NCI-H1092 treated with DMSO at 0.1 percent for 48 hours (cell line): ENCODE measurements at places on chromosomes 3 and 15.
A peak's percentile ranks its signal among the peaks of the same experiment; 100 is the strongest.

DNA sequence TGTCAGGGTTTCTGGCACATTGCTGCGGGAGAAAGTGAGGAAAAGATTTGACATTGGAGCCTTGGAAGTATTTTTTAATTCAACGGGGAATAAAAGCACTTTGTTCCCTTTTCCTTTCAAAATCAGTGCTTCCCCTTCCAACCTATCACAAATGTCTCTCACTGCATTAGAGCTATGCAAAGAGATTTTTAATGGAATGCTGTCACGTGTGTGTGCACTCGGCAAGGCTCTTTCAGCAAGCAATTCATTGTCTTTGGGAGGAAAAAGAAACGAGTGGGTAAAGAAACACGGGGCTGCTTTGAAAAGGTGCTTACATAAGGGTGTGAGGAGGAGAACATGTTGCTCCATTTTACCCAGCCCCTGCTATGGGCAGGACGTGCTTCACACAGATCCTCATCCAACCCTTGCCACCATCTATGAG, 490.4 kb upstream of the PROK2 start:
- no peak for DNase-seq

- no peak for DNase-seq
These were observed 148.0 kb downstream of the TPRA1 start for GRCh38 chr3:127442506-127442905.

DNA sequence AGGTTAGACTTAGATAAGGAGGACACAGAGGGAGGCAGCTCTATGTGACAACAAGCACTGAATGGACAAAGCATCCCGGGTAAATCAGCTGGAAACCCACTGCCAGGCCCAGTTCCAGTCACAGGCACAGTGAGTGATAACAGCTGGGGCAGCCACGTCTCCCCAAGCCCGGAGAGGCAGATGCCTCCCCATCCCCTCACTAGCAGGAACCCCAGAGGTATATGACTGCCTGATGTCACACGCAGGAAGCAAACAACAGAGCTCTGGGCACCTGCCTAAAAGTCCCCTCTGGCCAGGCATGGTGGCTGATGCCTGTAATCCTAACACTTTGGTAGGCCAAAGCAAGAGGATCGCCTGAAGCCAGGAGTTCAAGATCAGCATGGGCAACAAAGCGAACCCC, 18.2 kb downstream of the C15orf62 start:
- DNase-seq: no peak

DNA sequence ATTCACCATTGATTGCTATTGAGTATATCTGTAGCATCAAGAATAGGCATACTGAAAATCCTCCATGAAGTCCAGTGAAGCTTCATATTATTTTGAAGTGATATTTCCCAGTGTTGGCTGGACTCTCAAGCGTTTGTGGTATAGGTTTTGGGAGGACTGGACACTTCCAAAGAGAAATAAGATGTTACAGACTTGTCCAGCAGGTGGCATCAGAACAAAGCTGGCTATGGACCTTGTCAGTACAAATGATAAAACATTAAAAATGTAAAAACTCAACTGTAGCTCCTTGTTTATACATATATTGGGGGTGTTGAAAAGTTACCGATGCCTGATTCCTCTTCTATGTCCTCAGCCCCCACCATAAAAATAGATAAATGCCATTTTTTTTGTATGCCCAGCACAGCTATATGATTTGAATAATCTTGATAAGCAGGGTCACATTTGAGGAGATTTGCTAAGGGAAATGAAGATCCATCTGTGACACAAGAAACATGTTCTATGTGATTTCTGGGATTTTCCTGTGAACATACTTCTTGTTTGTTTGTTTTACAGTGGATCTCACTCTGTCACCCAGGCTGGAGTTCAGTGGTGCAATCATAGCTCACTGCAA, 54.5 kb upstream of the GOLGA6B start:
- peak; percentile 4 for DNase-seq

GRCh38 chr3:45654397-45654944, 34.7 kb upstream of the SACM1L start:
- no peak for DNase-seq

DNA sequence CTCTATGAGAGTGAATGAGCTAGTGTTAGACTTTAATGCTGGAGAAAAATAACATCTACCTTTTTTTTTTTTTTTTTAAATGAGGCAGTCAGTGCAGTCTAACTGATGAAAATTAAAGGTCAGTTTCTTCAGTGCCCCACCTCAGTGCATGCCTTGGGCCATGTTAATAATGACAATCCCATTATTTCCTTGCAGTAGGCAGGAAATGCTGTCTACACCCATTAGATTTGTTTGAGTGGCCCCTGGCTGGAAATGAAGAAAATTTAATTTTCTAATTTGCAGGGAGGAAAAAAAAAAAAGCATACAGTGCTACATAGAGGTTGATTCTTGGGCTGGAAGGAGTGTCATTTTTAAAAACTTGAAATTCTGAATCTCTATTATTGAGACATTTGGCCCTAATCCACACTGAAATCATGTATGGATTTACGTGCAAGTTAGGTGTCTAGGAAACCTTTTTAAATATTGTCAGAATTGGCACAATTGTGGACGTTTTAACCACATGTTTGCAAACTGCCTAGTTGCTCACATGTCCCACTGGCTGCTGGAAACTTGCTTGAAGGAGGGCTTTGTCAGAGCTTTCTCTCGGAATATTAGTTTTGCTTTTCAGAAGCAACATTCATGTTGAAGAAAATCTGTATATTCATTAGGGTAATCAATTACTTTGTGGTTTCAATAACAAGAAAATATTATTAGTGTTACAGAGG, 18.4 kb downstream of the FNDC3B start:
- no peak for DNase-seq

GRCh38 chr3:17995769-17996168, 253.3 kb upstream of the TBC1D5 start:
- no peak for DNase-seq

- DNase-seq: no peak
These were observed 20.3 kb upstream of the RAB6B start for GRCh38 chr3:133915685-133916658.

GRCh38 chr3:133821767-133822638, 16.4 kb downstream of the SRPRB start:
- no peak for DNase-seq

- DNase-seq: no peak
These were observed 1.9 kb downstream of the ZNF80 start for GRCh38 chr3:114235431-114235830.

GRCh38 chr3:53337167-53337940, 10.0 kb downstream of the DCP1A start:
- DNase-seq: no peak

- no peak for DNase-seq
These were observed 100.4 kb upstream of the NR2E3 start for GRCh38 chr15:71709808-71710418.

DNA sequence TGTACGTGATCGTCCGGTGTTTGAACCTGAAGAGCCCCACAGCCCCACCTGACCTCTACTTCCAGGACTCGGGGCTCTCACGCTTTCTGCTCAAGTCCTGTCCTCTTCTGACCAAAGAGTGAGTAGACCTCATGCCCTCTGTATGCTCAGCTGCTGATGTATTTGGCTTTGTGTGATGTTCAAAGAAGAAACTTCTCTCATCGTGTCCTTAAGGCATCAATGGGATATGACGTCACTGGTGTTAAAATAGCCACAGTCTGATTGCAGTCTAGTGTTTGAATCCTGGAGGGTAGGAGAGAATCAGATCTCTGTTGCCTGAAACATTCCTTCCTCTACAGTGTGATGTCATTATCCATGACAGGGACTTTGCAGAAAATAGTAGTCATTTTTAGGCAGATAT, 28.1 kb downstream of the ABHD2 start:
- DNase-seq: peak; percentile 27

DNA sequence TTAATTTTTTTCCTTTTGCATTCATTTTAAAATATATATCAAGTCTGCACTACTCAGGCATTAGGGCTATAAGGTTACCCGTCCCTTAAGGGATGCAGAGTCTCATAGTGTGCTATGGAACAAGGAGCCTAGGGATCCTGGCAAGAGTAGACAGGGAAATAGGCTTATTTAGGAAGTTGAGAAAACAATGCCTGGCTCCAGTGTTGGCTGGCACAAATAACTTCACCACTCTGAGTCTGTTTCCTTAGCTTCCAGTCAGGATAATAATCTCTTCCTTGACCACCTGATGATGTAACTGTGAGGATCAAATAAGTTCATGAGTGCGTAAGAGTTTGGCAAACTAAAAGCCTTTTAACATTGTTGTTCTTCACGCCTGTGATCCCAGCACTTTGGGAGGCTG, 540.8 kb upstream of the IL12A start:
- no peak for DNase-seq

GRCh38 chr3:182212479-182213076, 500.9 kb downstream of the SOX2 start:
- peak; percentile 37 for DNase-seq

DNA sequence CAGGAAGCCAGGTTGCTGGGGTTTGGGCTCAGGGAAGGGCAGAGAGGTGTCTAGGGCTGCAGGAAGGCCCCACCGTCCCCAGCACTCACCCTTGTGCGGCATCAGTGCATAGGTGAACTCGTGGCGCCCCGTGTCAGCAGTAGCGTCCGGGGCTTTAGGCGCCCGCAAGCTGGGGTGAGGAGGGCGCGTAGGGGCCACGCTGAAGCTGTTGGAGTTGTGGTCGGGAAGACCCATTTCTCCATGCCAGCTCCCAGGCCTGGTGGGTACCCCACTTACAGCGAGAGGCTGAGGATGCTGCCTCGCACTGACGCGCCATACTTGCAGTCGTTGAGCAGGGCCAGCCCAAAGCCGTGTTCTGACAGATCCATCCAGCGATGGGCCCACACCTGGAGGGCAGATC, 9.7 kb downstream of the NEIL1 start:
- no peak for DNase-seq

DNA sequence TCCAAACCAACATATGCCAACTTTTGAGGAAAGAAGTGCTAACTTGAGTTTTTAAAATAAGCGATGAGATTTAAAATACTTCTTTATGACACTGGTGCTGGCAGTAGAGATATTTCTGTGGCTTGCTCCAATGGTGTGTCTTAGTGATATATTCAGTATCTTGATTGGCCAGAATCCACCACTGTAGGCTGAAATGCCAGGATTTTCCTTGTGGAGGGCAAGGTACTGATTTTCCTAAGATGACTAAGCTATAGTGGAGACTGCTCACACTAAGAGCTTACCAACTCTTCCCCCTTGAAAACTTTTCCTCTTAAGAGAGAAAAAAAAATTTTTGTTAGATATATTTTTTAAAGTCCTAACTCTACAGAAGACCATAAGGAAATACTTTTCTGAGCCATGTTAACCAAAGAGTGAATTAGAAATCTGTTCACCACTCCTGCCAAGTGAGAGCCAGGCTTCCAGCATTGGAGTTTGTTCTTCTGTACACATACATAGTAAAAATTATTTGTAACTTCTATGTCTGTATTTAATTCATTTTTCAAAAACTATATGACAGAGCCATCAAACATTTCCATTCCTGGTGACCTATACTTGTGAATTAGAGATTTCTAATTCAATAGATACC, 109.1 kb downstream of the PPP2R3A start:
- no peak for DNase-seq

- DNase-seq: no peak
These were observed 47.5 kb downstream of the PRTG start for GRCh38 chr15:55695432-55695831.

- no peak for DNase-seq
These were observed 216.1 kb downstream of the MTHFS start for GRCh38 chr15:79680720-79681119.

DNA sequence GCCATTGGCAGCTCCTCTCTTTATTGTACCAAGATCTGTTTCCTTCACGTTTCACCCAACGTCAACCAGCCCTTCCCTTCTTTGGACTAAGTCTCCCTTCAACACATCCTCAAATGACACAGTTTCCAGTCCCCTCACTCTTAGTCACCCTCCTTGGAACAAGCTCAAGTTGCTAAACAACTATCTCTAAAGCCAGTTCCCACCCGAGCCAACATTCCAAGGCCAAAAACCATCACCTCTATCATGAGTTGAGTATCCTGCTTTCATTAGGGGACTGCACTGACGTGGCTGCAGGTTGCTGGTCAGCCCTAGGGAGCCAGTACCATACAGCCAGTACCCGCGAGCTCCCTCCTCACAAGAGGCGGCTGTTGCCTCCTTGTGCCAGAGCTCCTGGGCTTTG, 73.8 kb downstream of the LIPC start:
- no peak for DNase-seq

DNA sequence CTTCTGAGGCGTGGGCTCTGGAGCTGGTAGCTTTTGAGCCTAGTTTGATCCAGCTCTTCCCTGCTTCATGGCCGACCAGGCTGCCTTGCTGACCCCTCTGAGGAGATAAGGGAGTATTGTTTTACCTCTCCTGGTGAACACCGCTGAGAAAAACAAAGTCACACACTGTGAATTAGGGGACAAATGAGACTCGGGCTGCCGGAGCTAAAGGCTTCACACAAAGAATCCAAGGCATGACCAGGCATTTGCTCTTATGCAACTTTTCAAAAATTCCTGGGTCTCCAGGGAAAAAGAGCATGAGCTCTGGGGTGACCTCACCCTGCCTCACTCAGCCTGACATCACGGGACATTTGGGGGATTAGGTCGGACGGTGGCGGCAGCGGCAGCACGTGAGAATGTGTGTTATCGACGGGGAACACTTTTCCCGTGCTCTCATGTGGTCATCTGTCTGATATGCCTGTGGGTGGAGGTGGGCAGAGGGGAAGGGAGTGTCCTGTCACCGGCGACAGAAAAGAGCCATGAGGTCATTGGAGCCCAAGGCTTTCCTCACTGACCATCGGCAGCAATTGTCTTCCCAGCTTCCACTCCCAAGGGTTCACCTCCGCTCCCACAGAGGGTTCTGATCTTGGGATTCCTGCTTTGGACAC, 61.0 kb downstream of the TMEM44 start:
- no peak for DNase-seq

DNA sequence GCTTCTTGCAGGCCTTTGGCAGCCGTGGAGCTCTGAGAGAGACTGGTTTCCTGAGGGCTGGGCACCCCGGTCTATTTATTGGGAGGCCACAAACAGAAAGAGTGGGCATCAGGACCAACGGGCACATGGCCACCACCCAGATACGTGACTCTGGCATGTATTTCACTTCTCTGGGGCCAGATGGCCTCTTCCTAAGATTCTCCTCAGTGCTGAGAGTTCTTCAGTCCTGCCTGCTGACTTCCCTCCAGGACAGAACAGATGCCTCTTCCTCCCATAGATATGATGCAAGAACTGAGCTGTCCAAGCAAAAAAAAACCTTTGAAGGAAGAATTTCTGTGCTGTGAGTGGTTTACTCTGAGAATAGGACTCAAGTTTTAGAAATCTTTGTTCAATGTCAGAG, 107.7 kb downstream of the IGF2BP2 start:
- DNase-seq: no peak

- no peak for DNase-seq
These were observed 23.2 kb downstream of the CTNNB1 start for GRCh38 chr3:41222501-41222900.

- no peak for DNase-seq
These were observed 237.5 kb downstream of the ZPLD1 start for GRCh38 chr3:102672305-102672704.

GRCh38 chr15:90603893-90604292, 74.2 kb downstream of the CRTC3 start:
- no peak for DNase-seq

DNA sequence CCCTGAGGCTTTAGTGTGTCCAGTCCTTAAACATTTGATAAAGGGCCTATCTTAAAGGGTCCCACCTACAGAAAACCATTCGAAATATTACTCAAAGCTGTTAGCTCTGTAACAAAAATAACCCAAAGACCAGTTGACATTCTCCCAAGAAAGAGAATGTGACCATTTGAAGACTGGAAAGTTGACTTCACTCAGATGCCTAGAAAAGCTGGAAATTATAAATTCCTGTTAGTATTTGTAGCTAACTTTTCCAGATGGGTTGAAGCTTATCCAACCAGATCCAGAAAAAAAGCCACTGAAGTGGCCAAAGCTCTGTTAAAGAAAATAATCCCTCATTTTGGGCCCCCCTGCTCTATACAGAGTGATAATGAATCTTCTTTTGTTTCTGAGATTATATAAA, 408.4 kb downstream of the PLOD2 start:
- no peak for DNase-seq
